Head of caudate nucleus (tissue), 42 donors: ENCODE measurements at places on chromosomes 2 and 18.

- DNase-seq: no peak
Measured at GRCh38 chr2:187586011-187586641, 31.9 kb upstream of the TFPI start.

GRCh38 chr2:67669766-67670165 is 272.6 kb downstream of the ETAA1 start:
- no peak for DNase-seq

GRCh38 chr18:45841060-45841764 is 15.7 kb downstream of the SIGLEC15 start:
- no peak for DNase-seq

- DNase-seq: no peak
Measured at GRCh38 chr18:20963027-20963426, 148.6 kb downstream of the ROCK1 start.

- no peak for DNase-seq
Measured at GRCh38 chr2:46635442-46635841, 156.1 kb downstream of the TMEM247 start.

DNA sequence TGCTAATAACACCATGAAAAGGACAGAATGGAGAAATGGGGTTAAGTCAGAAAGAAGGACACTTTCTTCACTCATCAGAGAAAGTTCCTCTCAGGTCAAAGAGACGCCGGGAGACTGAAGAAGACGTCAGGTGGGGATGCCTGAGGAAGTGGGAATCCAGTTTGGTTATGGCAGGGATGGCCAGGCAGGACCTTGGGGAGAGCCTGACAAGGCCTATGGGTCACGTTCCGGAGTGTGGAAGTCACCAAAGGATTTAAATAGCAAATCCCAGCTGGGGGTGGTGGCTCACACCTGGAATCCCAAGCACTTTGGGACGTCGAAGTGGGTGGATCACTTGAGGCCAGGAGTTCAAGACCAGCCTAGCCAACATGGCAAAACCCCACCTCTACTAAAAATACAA is 432.7 kb upstream of the SMIM21 start:
- no peak for DNase-seq

DNA sequence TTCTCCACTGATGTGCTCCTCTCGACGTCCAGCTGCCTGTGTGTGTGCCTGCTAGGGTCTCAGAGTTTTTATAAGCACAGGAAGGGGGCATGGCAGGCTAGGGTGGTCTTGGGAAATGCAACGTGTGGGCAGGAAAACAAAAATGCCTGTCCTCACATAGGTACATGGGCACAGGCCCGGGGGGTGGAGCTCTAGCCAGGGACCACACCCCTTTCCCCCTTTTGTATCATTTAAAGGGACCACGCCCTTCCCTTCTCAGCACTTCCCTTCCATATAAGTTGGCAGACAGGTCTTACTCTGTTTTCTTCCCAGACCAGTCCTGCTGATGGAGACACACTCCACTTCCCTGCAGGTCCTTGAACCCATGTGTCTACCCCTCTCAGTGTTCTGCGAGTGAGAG is 645.0 kb downstream of the CBLN2 start:
- no peak for DNase-seq

- no peak for DNase-seq
Measured at GRCh38 chr2:203341741-203342310, 13.6 kb downstream of the ABI2 start.

DNA sequence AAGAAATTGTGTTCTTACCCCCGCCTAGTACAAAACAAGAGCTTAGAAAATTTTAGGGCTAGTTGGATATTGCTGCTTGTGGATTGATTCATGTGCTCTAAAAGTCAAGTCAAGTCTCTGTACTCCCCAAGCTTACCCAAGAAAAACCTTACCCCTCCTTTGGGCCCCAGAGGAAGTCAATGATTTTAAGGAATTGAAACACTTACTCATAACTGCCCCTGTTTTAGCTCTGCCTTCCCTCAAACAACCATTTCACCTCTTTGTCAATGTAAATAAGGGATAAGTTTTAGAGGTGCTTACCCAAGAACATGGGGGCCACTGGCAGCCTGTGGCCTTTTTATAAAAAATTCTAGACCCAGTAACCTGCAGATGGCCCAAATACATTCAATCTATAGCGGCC is 136.6 kb upstream of the RMP24 start:
- DNase-seq: no peak

- DNase-seq: no peak
Measured at GRCh38 chr2:234493796-234494195, 3.1 kb downstream of the ARL4C start.

GRCh38 chr2:42652086-42652485 is 83.7 kb downstream of the MTA3 start:
- no peak for DNase-seq

DNA sequence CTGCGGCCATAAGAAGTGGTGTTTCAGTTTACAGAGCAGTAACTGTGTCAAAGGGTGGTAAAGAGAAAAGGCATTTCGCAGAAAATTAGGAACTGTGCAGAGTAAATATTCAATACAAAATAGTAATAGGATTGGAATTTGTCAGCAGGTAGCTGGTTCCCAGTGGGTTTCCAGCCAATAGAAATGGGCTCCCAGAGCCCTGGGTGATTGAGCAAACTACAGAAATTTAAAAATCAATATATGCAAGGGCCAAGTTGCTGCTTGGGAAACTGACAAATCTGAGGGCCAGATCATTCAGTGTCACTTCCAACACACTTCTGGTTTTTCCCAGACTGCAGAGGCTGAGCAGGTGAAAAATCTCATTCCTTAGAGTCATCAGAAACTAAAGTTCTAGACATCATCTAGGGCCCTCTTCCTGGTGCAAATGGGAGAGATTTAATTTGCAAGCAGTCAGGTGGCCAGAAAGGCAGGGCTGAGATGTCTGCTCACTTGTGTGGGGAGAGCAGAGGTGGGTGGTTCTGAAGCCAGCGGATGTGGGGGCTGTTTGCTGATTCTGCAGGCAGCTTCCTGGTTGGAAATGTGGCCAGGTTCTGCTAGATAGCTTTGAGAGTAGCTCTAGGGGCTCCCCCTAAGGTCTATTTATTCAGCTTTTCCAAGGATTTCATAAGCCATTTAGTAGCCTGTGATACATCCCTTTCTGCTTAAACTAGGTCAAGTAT is 182.4 kb downstream of the NCK2 start:
- DNase-seq: no peak

GRCh38 chr2:237207646-237208045 is 122.0 kb downstream of the COPS8 start:
- DNase-seq: no peak

DNA sequence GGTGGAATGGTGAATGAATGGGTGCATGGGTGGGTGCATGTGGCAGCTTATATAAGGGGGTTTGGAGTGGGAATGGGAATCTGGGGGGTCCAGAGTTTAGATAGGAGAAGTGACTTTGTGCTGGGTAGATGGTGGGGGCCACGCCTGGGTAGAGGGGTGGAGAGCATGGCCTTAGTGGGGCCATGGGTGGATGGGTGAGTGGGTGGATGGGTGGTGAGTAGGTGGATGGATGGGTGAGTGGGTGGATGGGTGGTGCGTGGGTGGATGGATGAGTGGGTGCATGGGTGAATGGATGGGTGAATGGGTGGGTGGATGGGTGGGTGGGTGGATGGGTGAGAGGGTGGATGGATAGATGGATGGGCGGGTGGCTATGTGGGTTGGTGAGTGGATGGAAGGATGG is 53.9 kb downstream of the MYO7B start:
- DNase-seq: no peak

DNA sequence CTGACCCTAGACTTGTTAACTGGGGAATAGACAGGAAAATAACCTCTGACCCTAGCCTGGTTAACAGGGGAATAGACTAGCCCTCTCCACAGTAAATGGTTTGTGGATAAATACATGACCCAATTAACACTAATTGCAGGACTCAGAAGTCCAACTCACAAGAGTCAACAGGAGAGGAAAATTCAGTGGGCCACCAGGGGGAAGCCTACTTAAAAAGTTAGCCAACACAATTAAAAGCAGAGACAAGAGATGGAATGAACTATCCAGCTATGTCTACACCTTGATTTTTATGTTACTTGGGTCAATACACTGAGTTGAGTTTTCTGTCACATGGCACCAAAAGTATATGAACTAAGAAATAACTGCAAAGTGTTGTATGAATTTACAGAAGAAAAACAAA is 158.8 kb upstream of the SLC39A10 start:
- DNase-seq: peak; percentile 20

DNA sequence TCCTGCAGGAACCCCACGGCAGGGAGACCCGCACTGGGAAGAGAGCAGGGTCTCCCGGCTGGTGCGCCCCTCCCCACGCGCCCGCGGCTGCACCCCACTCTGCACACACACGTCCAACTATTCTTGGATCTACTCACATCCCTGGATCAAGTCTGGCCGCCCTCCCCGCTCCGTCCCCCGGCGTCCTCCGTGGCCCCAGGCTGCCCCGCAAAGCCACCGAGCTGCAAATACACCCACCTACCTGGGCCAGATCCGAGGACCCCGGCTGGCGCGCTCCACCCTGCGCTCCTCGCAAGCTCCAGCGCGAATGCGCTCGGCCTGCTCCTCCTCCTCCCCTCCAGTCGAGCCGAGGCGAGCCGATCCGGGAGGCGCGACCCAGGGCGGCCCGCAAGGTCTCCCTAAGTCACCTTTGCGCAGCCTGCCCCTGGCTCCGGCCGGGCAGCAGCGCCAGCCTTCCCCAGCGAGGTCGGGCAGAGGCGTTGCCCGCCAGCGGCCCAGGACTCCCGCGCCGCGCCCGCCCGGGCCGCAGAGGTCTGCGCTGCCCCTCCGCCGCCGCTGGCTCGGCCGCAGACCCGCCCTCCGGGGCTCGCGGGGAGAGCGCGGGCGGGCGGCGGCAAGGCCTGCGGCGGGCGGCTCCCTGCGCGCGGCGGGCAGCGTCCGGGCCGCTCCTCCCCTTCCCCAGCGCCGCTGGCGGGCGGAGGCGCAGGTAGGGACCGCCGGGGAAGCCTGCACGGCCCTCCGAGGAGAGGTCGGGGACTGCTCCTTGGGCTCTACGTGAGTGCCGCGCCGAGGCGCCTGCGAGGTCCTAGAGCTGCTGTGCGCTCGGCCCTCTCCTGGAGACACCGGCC is 126.0 kb downstream of the OSBPL1A start:
- peak; percentile 77 for DNase-seq

DNA sequence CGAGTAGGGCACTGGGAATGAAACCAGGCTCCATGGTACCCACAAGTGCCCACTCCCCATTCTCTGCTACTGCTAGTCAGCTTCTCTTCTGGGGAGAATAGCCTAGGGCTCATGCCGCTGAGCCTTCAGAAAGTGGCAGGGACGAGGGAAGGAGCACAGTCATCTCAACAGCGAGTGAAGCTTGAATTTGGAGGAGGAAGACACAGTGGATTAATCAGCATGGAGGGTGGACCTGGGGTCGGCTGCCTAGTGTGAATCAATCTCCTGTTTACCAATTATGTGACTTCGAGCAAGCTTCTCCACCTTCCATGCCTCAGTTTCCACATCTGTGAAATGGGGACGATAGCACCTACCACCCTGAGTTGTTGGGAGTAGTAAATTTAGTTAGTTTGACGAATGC is 157.0 kb downstream of the SEPTIN10 start:
- no peak for DNase-seq

GRCh38 chr18:63253428-63254372 is 65.9 kb downstream of the BCL2 start:
- no peak for DNase-seq

DNA sequence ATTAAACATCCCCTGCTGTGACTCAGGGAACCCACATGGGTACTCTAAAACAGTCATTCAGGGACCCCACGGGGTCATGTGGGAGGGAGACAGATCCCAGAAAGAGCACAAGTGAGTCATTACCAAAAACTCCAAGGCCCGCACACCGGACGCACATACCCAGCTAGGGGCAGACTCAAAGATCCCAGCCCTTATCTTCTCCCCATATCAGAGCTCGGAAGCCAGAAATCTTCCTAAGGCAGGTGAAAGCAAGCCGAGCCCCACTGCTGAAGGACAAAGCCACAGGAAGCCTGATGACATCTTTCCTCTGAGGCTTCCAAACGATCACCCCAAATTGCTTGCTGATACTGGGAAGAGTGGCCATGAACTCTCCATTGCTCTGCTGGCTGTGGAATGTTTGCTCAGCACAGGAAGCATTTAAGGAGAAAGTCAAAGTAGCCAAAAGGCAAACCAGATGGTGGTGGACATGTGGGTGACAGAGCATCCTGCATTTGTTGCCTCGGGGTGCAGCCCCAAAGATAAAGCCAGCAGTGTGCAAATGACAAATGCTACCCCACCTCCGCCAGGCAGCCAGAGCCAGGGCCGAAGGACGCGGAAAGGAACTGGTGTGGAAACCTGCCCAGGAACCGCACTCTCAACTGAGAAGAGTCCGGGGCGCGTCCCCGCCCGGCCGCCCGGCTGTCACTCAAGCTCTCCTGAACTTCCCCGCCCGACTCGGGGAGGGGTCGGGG is 784 bp downstream of the ACTR1B start:
- DNase-seq: peak; percentile 66

DNA sequence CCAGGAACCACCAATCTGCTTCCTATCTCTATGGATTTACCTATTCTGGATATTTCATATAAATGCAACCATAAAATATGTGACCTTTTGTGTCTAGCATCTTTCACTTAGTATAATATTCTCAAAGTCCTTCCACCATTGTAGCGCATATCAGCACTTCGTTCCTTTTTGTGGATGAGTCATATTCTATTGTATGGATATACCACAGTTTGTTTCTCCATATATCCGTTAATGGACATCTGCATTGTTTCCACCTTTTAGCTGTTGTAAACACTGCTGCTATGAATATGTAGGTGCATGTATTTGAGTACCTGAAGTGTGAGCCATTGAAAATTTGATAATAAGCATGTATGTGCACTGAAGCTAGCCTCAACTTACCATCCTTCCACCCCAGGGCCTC is 80.1 kb downstream of the NBAS start:
- DNase-seq: no peak

DNA sequence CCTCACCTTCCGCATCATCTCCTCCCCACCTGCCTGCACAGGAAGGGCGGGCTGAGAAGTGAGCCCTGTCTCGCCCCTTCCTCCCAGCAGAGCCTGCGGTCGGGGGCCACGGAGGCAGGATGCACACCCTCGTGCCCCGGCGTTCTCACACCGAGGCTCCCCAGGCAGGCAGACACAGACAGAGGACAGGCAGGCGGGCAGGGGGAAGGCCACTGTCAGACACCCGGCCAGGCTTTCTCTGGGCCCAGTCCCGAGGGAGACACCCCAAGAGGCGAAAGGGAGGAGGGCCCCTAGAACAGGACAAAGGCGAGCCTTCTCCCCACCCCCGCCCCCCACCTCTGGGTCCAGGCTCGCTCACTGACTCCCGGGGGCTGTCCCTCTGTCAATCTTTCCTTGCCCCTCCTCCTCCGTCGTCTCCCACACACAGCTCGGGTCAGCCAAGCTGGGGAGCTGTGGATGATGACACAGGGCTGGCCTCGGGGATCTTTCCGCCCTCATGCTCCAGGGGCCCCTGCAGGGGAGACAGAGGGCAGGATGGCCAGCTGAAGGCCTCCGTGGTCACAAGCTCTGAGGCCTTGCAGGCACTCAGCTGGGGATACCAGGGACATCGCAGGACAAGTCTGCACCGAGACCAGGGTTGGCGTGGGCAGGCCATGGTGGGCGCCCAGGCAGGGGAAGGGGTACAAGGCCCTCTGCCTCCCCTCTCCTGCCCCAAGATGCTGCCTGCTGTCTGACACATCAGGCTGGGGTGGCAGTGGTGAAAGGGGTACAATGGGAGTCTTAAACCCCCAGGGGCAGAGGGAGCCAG is 24.9 kb downstream of the BIN1 start:
- peak; percentile 84 for DNase-seq

- DNase-seq: no peak
Measured at GRCh38 chr2:30756971-30757370, 50.3 kb downstream of the CAPN13 start.

- DNase-seq: no peak
Measured at GRCh38 chr2:37226863-37227262, 4.5 kb downstream of the CEBPZ start.
